ENCODE measurements at places on chromosomes 3 and 15.

- H3K27ac ChIP-seq = no peak overlapping the region
- H3K36me3 ChIP-seq = no peaks in the 10 kb centered on the region
- DNase-seq = no peak
- H3K4me3 ChIP-seq = no peak overlapping the region
- no peaks in the 10 kb centered on the region for H3K27me3 ChIP-seq
- no peaks in the 10 kb centered on the region for H3K4me1 ChIP-seq
These were observed 604.9 kb upstream of the KCNMB2 start for GRCh38 chr3:177931346-177931745.

DNA sequence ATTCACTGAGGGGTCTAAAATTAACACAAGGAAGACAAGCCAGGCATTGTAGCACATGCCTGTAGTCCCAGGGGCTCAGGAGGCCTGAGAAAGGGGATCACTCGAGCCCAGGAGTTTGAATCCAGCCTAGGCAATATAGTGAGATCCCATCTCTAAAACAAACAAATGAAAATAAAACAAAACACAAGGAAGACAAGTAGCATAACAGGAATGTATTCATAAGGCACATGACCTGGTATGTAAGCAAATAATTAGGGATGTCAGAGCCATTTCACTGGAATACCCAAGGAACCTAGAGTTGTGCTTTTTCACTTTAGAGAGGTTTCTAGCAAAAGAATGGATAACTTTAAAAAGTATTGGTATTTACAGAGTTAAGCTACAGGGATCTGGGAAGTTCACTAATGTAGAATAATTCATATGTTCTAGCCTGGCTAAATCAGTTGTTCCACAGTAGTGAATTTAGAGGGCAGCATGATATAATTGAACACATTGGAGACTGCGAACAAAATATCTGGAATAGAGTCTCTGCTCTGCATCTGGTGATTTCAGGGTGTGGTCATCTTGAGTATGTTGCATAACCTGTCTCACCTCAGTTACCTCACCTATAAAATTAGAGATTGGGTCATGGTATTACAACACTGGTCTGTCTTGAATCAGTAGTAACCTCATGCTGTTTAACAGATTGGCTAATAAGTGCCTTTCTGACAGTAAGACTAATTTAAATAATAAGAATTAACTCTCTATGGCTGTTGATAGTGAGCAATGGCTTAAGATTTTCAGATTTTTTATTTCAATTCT, 9.3 kb downstream of the GRAMD1C start:
- no peak for DNase-seq
- no peak overlapping the region for H3K4me3 ChIP-seq
- no peaks in the 10 kb centered on the region for H3K27me3 ChIP-seq
- no peaks in the 10 kb centered on the region for H3K4me1 ChIP-seq
- no peak overlapping the region for H3K27ac ChIP-seq

DNA sequence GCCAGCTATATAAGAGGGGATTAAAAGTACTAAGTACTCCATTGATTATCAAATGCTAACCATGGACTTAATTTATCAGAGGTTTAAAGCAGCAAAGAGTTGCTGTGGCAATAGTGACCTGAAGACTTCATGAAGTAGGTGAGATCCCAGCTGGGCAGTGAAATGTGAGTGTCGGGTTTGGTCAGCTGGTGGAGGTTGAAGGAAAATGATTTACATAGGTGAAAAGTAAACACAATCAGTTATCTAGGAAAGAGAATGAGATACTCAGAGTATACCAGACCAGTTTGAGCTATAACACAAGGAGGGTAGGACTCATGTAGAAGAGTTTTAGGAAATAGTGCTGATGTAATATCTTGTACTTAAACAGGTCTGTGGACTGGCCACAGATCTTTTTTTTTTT, 16.5 kb upstream of the FBXO22 start:
- no peak overlapping the region for H3K4me3 ChIP-seq
- H3K4me1 ChIP-seq = no peaks in the 10 kb centered on the region
- no peak overlapping the region for H3K27ac ChIP-seq
- no peaks in the 10 kb centered on the region for H3K27me3 ChIP-seq
- H3K36me3 ChIP-seq = peaks cover 19% of the 10 kb centered on the region

DNA sequence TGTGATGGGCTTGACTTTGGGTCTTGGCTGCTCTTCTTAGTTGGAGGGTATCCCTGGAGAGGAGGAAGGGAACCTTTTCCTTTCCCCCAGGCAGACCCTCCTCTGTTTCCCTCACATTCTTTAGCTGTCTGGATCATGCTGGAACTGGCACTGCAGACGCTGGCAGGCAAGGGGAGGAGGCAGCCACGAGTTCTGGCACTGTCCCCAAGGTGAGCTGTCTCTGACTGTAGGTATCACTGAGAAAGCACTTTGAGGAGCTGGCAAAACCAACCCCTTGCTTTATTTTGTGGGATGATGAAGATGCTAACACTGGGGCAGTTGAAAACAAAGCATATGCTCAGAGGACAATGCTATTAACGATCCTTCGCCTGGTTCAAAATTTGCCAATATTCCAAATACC, 175.0 kb downstream of the SOX2 start:
- H3K4me1 ChIP-seq = no peaks in the 10 kb centered on the region
- no peak overlapping the region for H3K4me3 ChIP-seq
- no peaks in the 10 kb centered on the region for H3K36me3 ChIP-seq
- DNase-seq = no peak
- H3K27me3 ChIP-seq = no peaks in the 10 kb centered on the region
- H3K27ac ChIP-seq = no peak overlapping the region

- H3K27ac ChIP-seq = no peak overlapping the region
- no peak for DNase-seq
- H3K27me3 ChIP-seq = no peaks in the 10 kb centered on the region
- no peaks in the 10 kb centered on the region for H3K36me3 ChIP-seq
- no peak overlapping the region for H3K4me3 ChIP-seq
These were observed 463.6 kb upstream of the NR2F2 start for GRCh38 chr15:95866711-95867440.
